Activated CD8-positive, alpha-beta memory T cell treated with anti-CD3 and anti-CD28 coated beads for 48 hours (primary cell): ENCODE measurements at places on chromosomes 4 and X.

GRCh38 chrX:136192839-136193414, 45.6 kb downstream of the FHL1 start:
- DNase-seq, result no peak

- DNase-seq, result no peak
These were observed 200.6 kb downstream of the CHIC2 start for GRCh38 chr4:53863736-53864365.

DNA sequence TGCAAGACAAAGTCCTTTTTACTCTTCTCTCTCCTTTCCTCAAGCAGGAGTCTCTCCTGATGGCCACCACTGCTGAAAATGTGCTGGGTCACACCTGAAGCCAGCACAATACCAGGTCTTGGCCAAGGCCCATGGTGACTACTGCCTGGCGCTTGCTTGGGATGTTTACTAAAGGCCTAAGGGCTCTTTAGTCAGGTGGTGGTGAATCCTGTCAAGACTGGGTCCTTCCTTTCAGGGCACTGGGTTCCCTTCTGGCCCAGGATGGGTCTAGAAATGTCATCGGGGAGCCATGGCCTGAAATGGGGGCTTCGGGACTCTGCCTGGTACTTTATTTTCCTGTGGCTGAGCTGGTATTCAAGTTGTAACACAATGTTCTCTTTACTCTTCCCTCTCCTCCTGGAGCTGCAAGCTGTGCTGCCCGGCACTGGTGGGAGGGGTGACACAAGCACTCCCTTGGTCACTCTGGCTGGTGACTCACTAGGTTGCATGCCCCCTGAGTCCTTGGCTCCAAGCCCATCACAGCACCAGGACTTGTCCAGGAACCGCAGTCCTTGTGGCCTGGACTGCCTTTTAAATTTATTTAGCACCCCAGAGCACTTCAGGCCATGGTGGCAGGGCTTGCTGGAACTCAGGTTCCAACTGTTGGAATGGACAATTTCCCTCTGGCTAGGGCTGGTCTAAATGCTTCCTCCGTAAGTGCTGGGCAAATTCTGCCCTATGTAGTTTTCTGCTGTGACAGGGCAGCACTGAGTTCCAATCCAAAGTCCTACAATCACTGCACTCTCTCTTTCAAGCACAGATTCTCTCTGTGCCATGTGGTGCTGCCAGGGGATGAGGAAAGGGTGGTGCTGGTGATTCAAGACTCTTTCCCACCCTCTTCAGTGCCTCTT, 11.3 kb downstream of the ARL13A start:
- DNase-seq, result no peak

- no peak for DNase-seq
These were observed 32.7 kb downstream of the NLGN3 start for GRCh38 chrX:71177327-71177726.

DNA sequence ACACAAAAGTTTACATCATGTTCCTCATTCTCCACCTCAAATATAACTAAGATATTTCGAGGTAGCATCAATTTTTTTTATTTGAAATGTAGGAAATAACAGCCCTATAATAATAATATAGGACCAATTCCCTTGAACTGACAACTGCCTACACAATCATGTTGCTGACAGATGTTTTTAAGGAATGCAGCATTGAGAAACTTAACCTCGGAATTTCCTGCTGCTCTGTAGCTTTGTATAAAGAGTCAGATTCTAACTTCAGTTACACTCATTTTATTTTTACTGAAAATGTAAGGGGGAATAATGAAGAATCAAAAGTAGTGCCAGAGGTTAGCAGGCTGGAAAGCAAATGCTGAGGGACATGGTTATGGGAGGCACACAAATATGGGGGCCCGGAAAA, 235.8 kb downstream of the RBMX2 start:
- DNase-seq, result no peak

DNA sequence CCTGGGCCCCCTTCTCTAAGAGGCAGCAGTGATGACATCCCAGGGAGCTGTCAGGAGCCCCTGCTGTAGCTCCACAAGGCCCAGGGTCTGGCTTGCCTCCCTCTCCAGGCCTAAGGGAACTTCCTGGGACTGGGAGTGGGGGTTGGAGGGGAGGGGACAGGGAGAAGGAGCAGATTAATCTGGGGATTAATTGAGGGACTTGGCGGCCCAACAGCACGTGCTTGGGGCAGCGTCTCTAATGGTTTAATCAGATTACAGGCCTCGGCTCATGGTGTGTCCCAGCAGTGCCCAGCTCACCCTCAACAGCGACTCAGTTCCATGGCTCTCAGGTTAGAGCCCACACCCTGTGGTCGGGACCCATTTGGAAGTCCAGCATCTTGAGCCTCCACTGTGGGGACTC, 47.9 kb downstream of the EFNB1 start:
- no peak for DNase-seq

GRCh38 chr4:27966664-27967063, 1106.0 kb downstream of the STIM2 start:
- DNase-seq, result no peak

- DNase-seq, result no peak
These were observed 21.5 kb downstream of the WDFY3 start for GRCh38 chr4:84944947-84945346.

GRCh38 chrX:56382278-56382677, 150.1 kb downstream of the KLF8 start:
- no peak for DNase-seq

- no peak for DNase-seq
These were observed 1.8 kb upstream of the FAM50A start for GRCh38 chrX:154441984-154442707.

GRCh38 chr4:80184825-80185756, 12.2 kb upstream of the PRDM8 start:
- no peak for DNase-seq

- DNase-seq, result no peak
These were observed 83.3 kb downstream of the SNCA start for GRCh38 chr4:89753601-89754066.

DNA sequence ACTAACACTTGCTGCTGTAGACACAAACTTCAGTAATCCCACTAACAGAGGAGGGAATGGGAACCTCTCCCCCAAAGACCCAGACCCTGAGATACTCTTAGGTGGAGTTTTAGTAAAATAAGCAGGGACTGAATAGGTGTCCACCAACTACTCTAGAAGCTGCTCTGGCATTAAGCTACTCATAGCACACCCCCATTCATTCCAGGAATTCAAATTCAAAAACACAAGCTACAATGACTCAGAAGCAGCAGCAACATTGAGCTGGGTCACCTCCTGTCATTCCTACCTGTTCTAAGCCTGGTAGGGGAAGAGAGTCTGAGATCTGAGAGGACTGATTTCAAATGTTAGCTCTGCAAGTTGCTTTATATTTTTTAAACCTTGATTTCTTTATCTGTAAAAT, 135.4 kb upstream of the FRMPD4 start:
- DNase-seq, result no peak

GRCh38 chrX:2901367-2902036, 27.6 kb downstream of the ARSD start:
- no peak for DNase-seq

DNA sequence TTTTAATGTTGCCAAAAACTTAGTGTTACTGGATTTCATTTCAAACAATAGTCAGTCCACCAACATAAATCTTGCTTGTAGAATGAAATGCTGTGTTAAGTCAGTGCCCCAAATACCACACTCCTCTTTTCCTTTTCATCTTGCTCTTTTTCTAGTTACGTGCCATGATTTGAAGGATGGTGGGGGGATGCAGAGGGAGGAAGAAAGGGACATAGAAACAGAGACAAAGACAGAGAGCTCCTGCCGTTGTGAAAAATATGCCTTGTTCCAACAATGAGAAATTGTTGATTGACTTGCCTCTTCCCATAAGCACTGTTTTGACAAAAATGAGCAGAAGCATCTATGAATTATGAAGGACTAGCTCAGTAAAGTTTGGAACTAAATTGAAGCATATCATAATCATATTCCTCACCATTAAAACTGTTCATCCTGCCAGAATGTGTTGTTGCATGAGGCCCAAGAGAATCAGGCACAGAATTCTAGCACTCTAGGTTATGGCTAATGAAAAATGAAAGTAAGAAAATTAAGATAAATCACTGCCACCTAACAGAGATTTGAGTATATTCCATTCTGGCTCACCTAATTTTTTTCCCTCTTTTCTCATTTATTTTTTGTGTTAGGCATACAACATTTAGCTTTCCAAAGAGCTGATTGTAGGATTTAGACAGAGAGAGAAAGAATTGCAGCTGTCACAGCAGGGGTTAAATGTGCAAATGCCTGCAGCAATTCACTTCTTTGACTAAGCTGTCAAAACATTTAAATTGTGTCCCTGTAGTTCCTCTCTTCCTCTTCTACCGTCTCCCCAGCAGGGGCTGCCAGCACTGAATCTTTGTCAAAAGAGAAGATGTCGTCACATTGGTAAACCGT, 111.6 kb upstream of the PTPN13 start:
- DNase-seq, result no peak

- DNase-seq, result no peak
These were observed 67.5 kb downstream of the AGTR2 start for GRCh38 chrX:116238093-116238492.

DNA sequence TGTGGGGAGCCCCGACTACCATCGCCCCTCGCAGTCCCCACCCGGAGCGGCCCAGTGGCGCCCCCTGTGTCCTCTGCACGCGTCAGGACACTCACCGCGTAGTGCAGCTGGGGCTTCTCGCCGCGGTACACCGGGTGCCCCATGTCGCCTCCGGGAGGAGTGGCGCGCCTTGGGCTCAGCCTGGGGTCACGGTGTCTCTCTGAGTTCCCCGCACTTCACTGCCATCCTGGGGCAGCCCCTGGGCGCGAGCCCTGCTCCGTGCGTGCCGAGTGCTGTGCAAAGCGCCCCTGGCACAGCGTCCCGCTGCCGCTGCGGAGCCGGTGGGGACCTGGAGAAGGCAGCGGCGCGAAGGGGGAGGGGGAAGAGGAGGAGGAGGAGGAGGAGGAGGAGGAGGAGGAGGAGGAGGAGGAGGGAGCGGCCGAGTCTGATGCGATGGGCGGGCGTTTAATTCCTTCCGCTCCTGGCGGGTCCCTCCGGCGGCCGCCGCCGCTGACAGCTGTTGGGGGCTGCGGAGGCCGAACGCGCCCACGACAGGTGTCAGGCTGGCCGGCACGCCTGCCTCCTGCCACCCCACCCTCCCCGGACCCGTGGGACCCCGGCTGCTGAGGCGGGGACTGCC, 134.3 kb downstream of the AMELX start:
- no peak for DNase-seq

DNA sequence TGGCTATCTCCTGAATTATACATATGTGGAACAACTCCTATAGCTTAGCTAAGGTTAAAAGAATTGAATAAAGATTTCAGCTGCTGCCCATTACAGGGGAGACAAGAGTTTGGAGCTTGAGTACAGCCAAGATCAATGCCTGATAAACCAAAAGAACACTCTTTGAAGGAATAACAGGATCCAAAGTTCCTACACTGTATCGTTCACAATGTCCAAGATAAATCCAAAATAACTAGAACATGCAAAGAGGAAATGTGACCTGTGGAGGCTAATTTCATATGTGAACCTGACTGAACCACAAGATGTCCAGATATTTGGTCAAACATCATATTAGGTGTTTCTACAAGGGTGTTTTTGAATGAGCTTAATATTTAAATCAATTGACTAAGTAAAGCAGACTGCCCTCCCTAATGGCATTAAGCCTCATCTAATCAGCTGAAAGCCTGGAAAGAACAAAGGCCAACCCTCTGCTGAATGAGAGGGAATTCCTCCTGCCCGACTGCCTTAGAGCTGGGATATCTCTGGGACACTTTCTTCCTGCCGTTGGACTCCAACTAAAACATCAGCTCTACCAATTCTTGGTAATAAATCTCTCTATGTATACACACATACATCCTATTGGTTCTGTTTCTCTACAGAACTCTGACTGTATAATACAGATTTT, 19.2 kb downstream of the RFC1 start:
- no peak for DNase-seq

DNA sequence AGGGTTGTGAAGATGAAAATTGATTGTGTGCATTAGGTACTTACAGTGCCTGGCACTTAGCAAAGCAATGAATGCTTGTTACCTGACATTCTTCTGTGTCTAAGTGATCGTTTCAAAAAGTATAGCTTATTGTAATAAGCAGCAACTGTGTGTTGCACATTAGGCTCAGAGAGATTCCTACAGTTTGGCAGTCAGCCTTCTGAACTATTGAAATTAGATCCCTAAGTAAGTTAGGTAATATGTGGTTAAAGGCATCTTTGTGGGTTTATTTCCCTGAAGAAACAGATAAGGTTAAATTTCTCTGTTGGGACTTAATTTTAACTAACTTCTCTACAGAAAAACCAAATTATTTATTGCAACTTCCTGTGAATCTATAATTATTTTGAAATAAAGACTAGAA, 93.4 kb downstream of the REPS2 start:
- DNase-seq, result no peak

- no peak for DNase-seq
These were observed 14.9 kb upstream of the EXOSC9 start for GRCh38 chr4:121786221-121786620.

- DNase-seq, result no peak
These were observed 2.8 kb upstream of the SAP30 start for GRCh38 chr4:173367946-173368345.

DNA sequence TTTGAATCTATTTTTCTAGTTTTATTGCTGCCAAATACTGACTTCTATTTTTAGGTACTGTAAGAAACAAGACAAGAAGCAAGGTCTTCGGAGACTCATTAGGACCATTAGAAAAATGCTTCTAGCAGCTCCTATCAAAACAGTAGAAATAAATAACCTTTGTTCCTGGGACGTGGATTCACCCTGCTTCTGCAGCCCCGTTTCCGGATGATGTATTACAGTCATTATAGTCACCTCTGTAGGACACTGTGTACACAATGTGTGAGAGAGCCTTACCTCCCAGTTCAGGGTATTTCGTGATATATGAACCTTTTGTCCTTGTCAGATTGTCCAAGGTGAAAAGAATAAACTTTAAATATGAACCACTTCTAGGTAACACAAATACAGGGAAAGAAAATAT, 484.0 kb upstream of the TECRL start:
- DNase-seq, result no peak

GRCh38 chrX:23386260-23386659, 51.6 kb downstream of the PTCHD1 start:
- DNase-seq, result no peak

DNA sequence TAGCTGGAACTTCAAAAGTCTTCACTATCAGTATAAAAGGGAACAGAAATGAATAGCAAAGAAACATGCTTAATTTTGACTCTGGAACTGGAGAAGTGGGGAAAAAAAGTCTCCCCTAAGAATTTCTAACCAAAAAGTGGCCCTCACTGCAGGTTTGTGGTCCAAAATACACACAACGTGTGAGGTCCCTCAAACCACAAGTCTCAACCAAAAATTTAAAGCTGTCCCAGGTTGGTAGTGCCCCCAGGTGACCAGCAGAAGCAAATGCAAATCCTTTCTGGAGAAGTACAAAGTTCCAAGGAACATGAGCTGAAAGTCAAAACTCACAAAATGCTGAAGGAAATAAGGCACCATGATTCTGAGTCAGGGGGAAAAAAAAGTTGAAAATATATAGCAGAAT, 23.6 kb upstream of the VAMP7 start:
- no peak for DNase-seq

GRCh38 chr4:149997881-149998421, 80.3 kb upstream of the DCLK2 start:
- no peak for DNase-seq

GRCh38 chr4:55964046-55964445, 15.3 kb downstream of the CEP135 start:
- no peak for DNase-seq

GRCh38 chr4:184448821-184449220, 25.5 kb downstream of the IRF2 start:
- DNase-seq, result no peak
